ENCODE measurements at places on chromosomes 12 and 14. TPM values are rescaled to one million over a fixed set of nuclear protein-coding genes. Genes with fewer than 3 reads are reported as not detected.
A peak's percentile ranks its signal among the peaks of the same experiment; 100 is the strongest.

- H3K36me3 ChIP-seq = no peaks in the 10 kb centered on the region
- DNase-seq = no peak
These were observed 21.9 kb upstream of the SERPINA12 start for GRCh38 chr14:94531187-94531586.

GRCh38 chr14:70759398-70759797, 49.9 kb downstream of the MAP3K9 start:
- no peak overlapping the region for H3K4me3 ChIP-seq
- H3K36me3 ChIP-seq = no peaks in the 10 kb centered on the region
- no peak overlapping the region for H3K27ac ChIP-seq
- no peaks in the 10 kb centered on the region for H3K4me1 ChIP-seq
- no peaks in the 10 kb centered on the region for H3K27me3 ChIP-seq

GRCh38 chr14:67928375-67928774, 108.8 kb downstream of the RAD51B start:
- H3K4me1 ChIP-seq = no peaks in the 10 kb centered on the region
- no peak for DNase-seq
- H3K27me3 ChIP-seq = no peaks in the 10 kb centered on the region

GRCh38 chr14:85519661-85520305, 10.2 kb upstream of the FLRT2 start:
- no peaks in the 10 kb centered on the region for H3K27me3 ChIP-seq
- no peak overlapping the region for H3K27ac ChIP-seq

DNA sequence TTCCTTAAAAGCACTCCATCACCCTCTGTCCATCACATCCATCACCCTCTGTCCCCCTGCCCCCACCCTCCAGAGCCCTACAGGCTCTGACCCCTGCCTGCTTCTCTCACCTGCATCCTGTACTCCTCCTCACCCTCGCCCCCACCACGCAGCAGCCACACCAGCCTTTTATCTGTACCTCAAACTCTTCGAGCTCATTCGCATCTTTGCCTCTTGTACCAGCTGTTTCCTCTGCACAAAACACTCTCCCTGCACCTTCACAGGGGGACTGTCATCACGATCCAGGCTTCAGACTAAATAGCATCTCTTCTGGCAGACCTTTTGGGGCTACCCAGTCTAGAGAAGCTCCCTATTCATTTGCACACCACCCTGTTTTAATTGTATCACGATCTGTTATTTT, 24.1 kb downstream of the TMEM229B start:
- H3K4me1 ChIP-seq = no peaks in the 10 kb centered on the region
- no peak overlapping the region for H3K27ac ChIP-seq
- H3K4me3 ChIP-seq = no peak overlapping the region
- no peaks in the 10 kb centered on the region for H3K36me3 ChIP-seq
- H3K27me3 ChIP-seq = no peaks in the 10 kb centered on the region

DNA sequence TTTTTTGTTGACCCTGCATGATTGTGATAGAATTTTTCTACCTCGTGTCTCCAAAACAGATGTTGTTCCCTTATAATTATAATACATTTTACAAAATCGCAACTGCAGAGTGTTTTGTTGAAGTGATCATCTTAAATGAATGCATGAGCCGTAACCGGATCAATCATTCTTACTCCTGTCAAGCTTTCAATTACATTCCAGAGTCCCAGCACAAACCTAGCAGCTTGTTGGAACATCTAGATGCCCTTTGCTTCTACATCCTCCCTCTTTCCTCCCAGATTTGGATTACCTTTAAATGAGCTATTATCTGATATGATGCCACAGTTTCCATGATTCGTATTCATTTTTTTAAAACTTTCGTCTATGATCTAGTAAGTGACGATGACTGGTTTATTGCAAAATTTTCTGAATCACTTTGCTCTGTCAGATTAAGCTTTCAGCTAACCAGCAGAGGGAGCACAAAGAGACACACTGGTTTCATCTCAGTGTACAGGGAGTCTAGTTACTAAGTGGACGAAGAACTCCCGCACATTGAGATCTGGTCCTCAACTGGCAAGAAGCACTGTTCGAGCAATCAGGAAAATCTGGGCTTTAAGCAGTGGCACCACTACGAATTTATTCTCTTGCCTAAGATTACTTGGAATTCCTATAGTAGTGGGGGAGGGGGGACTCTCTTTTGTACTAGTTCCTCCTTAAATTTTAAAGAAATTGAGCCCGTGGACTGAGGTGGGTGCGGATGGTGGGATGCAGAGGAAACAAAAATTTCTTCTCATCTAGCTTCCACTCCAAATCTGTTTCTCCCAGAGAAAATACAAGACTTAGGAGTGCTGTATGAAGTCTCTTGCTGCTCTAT, 40.9 kb downstream of the TSHR start:
- no peaks in the 10 kb centered on the region for H3K27me3 ChIP-seq
- H3K27ac ChIP-seq = no peak overlapping the region
- H3K4me3 ChIP-seq = no peak overlapping the region
- H3K36me3 ChIP-seq = no peaks in the 10 kb centered on the region
- H3K4me1 ChIP-seq = no peaks in the 10 kb centered on the region

DNA sequence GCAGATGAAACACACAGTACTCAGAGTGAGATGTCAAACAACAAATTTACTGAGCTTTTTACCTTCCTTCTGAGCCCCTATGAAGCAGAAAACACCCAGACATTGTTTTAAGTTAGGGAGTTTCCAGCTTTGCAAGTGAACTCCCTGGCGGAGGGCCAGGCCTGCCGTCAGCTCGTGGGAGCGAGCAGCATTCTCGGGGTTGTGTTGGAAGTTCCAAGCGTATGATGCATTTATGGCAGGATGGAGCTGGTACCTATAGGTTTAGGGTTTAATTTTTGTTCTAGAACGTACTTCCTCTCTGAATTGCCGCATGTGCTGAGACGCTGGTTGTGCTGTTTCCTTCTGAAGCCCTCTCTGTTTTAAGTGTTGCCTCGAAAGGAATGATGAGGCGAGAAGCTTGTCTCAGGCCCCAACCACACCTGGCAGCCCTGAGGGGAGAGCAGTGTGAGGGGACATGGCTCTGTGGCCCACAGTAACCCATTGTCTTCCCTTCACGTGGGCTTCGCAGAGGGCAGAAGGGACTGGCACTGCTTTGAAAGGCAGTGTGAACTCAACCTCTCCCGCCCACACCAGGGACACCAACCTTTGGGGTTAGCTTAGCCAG, 76.6 kb downstream of the SSPN start:
- no peaks in the 10 kb centered on the region for H3K27me3 ChIP-seq
- H3K4me1 ChIP-seq = peaks cover 29% of the 10 kb centered on the region
- DNase-seq = peak; percentile 89
- H3K27ac ChIP-seq = no peak overlapping the region

GRCh38 chr14:68840454-68840853, 47.6 kb upstream of the ZFP36L1 start:
- DNase-seq = no peak
- no peaks in the 10 kb centered on the region for H3K27me3 ChIP-seq
- H3K4me3 ChIP-seq = no peak overlapping the region
- H3K36me3 ChIP-seq = no peaks in the 10 kb centered on the region
- peak overlapping the region; percentile 80 for H3K27ac ChIP-seq
- H3K4me1 ChIP-seq = no peaks in the 10 kb centered on the region

- H3K27ac ChIP-seq = peak overlapping the region; percentile 42
- peaks cover 27% of the 10 kb centered on the region for H3K4me1 ChIP-seq
- no peaks in the 10 kb centered on the region for H3K27me3 ChIP-seq
These were observed 1.8 kb downstream of the IGF1 start for GRCh38 chr12:102478405-102479098.

- H3K27ac ChIP-seq = peak overlapping the region; percentile 24
- no peaks in the 10 kb centered on the region for H3K36me3 ChIP-seq
- H3K27me3 ChIP-seq = no peaks in the 10 kb centered on the region
- DNase-seq = no peak
These were observed 33.4 kb upstream of the CD9 start for GRCh38 chr12:6166808-6167207.

DNA sequence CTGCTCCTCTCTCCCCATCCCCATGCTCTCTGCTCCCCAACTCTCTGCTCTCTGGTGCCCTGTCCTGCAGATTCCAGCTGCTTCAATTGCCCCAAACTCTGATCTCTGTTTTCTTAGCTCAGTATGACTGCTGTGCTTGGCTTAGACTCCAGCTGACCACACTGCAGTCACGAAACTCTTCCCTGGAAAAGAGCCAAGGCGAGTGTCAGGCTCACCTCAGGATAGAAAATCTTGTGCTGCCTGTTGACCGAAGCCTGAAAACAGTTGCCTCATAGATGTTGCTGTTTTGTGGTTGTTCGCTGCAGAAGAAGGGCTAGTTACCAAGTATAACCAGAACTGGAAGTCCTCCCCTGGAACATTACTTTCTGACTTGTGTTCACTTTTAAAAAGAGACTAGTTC, 6.7 kb upstream of the STON2 start:
- no peak overlapping the region for H3K27ac ChIP-seq
- no peak for DNase-seq
- no peaks in the 10 kb centered on the region for H3K4me1 ChIP-seq
- H3K4me3 ChIP-seq = no peak overlapping the region
- H3K36me3 ChIP-seq = no peaks in the 10 kb centered on the region

- H3K4me3 ChIP-seq = no peak overlapping the region
- H3K27ac ChIP-seq = peak overlapping the region; percentile 46
- DNase-seq = no peak
- peaks cover 7% of the 10 kb centered on the region for H3K36me3 ChIP-seq
These were observed 53.6 kb upstream of the SRSF5 start for GRCh38 chr14:69713209-69713781.

GRCh38 chr14:105873870-105874512, 347.6 kb downstream of the TMEM121 start:
- no peak overlapping the region for H3K27ac ChIP-seq
- DNase-seq = no peak
- no peaks in the 10 kb centered on the region for H3K36me3 ChIP-seq
- no peak overlapping the region for H3K4me3 ChIP-seq
- no peaks in the 10 kb centered on the region for H3K4me1 ChIP-seq

Gene TTC6
- not detected for total RNA-seq

Gene KRT71
- total RNA-seq = not detected

Gene INSM2
- total RNA-seq = not detected

Gene TRHDE
- 6.1 TPM for total RNA-seq

Gene DPF3
- total RNA-seq = 0.28 TPM

Gene GMPR2
- total RNA-seq = 44.3 TPM

Gene VPS33A
- 15.1 TPM for total RNA-seq

Gene KCNMB4
- total RNA-seq = 5.7 TPM
